SK-N-DZ (cell line): ENCODE measurements at places on chromosomes 16 and 17.

DNA sequence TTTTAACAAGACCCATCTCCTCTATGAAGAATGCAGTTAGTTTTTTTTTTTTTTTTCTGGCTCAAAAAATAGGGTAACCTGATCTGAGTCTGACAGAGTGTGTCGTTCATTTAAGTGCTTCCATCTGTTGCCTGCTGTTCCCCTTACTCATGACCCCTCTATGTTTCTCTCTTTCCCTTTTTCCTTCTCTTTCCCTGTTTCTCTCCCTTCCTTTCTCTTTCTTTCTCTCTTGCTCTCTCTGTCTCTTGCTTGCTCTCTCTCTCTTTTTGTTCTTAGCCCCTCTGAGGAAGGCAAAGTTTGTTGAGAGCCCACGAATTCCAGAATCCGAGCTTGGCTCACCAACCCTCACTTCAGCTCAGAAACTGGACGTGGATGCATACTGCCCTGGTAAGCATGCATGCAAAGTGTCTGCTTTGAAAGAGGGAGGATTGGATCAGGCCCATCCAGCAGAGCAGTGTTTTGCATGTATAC is 185.0 kb downstream of the TANC2 start:
- peak; percentile 63 for DNase-seq

GRCh38 chr16:62642677-62643076 is 606.4 kb upstream of the CDH8 start:
- DNase-seq = no peak

DNA sequence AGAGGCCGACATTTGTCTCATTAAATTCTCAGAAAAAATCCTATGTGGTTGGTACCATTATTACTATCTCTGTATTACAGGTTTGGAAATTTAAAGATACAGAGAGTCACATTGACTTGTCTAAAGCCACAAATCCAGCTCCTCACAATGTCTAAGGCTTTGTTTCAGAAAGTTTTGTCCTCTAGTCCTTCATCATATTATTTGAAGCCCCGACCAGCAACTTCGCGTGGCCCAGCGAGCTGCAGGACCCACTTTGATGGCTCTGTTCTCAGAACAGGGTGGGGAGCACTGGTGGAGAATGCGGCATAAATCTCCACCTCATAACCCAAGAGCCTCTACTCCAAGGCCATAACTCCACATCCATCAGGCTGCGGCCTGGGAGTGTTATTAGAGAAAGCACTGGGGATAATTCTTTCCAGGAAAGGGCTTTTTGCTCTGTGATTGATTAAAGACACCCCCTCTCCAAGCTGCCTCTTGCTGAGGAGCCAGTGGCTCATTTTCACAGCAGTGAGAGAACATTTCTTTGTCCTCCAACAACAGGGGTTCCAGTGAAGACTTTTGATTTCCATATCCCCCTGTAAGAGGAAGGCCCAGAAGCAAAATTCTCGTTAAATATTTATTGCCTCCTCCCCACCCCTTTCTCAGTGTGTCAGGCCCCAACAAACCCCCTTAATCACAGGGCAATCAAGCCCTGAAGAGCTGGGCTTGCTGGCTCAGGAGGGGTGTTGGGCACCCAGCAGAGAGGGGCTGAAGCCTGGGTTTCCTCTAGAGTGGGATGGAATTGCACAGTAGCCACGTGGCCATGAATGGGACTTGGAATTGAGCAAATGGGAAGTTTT is 113.7 kb upstream of the CDH11 start:
- DNase-seq = no peak

GRCh38 chr17:57135789-57136291 is 50.8 kb downstream of the AKAP1 start:
- peak; percentile 68 for DNase-seq

DNA sequence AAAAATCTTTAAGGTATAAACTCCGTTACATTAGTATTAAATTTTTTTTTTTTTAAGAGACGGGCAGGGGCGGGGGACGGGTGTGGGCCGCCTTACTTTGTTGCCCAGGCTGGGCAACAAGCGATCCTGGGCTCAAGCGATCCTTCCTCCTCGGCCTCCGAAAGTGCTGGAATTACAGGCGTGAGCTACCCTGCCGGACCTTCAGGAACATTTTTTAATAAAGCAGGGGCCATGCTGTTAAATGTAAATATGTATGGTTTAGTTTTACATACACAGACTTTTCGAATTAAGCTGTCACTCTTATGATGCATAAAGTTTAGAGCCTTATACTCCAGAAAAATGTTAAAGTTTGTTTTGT is 2.4 kb downstream of the PPM1D start:
- peak; percentile 26 for DNase-seq

DNA sequence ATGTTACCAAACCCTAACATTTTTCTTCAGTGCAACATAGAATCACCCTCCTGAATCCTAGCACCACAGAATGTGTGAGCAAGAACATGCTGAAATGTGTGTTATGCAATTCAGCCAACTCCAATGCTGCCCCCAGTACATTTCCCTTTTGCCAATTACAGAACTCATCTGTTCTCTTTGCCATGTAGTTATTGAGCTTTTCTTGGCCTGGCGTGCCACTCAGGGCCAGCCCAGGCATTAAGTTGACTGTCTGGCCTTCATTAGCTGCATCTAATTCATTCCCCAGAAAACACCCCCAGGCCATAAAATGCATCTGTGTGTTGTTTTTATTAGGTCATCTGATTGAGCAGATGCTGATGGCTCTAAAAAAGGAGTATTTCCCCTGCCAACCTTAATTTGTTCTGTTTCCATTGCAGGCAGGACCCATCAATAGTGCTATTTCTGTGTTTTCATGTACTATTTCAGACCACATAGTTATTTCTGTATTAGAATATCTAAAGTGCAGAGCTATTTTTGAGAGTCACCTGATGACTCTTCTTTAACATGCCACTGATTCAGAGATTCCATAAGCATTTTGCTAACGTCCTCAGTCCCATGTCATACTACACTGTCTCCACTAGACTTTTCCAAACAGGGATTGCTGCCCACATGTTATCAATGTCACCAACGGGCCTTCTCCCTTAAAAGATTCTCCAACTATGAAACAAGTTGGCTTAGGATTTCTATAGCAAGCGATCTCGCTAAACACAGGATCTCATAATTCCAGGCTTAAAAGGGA is 969.7 kb downstream of the CDH11 start:
- no peak for DNase-seq

- peak; percentile 78 for DNase-seq
Observed at GRCh38 chr16:637081-638018, 1.2 kb upstream of the METTL26 start.

GRCh38 chr17:79844869-79845600 is 5.8 kb upstream of the CBX4 start:
- DNase-seq = no peak

- DNase-seq = no peak
Observed at GRCh38 chr17:27995554-27995953, 46.9 kb upstream of the NLK start.

- no peak for DNase-seq
Observed at GRCh38 chr17:53804437-53804836, 18.3 kb upstream of the KIF2B start.

GRCh38 chr17:80584176-80584905 is 39.7 kb downstream of the RPTOR start:
- DNase-seq = no peak

- no peak for DNase-seq
Observed at GRCh38 chr17:34156401-34156740, 98.7 kb upstream of the CCL2 start.

GRCh38 chr17:1985686-1986085 is 39.4 kb downstream of the RTN4RL1 start:
- no peak for DNase-seq

DNA sequence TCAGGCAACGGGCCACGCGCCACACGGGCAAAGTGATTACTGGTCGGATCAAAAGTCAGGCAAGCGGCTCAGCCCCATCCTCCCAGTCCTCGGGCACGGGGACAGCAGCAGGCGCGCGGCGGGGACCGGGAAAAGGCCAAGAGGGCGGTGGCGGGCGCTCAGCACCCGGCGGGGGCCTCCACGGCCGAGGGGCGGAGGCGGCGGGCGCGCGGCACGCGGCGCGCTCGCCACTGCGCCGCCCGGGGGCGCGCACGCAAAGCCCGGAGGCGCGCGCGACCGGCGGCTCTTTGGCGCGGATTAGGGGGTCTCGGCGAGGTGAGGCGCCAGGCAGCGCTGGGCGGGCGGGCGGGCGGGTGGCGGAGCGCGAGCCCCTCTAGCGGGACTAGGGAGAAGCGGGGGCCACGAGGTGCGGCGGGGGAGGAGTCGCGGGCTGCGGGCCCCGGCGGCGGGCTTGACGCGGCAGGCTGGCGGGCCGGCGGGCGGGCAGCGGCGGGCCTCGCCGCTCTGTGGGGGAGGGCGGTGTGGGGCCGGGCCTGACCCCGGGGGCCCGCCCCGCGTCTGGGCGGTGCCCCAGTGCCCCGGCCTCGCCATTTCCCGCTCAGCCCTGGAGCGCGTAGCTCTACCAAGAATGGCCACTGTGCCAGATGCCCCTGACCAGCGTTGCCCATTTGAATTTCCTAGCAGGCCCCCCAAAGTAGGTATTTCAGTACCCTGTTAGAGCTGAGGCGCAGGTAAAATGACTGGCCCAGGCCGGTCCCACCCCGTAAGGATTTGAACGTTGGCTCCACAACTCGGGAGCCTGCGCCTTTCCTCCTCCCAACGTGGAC is at the start of the genes ACACA and TADA2A:
ACACA (minus strand) TSS at position 202 of the 827 bp plus-strand sequence. CDS start 537 bp downstream, outside the sequence.
TADA2A (plus strand) TSS at position 252 of the 827 bp plus-strand sequence. CDS start 4,480 bp downstream, outside the sequence.
- peak; percentile 78 for DNase-seq

DNA sequence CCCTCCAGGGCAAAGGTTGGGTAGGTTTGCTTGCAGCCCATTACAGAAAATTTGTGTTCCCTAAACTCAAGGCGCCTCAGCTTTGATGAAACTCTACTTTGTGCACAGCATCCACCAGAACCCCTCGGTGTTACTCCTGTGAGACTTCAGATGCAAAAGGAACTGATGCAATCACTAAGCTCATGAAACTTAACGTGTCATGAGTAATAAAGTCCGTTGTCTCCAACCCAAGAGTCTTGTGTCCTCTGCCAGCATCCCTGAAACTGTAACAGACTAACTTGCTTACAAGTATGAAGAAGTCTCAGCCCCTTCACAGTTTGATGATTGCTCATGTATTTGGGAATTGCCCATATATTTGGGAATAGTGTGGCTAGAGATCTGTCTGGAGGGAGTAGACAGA is 74.8 kb upstream of the MARCHF10 start:
- DNase-seq = no peak

DNA sequence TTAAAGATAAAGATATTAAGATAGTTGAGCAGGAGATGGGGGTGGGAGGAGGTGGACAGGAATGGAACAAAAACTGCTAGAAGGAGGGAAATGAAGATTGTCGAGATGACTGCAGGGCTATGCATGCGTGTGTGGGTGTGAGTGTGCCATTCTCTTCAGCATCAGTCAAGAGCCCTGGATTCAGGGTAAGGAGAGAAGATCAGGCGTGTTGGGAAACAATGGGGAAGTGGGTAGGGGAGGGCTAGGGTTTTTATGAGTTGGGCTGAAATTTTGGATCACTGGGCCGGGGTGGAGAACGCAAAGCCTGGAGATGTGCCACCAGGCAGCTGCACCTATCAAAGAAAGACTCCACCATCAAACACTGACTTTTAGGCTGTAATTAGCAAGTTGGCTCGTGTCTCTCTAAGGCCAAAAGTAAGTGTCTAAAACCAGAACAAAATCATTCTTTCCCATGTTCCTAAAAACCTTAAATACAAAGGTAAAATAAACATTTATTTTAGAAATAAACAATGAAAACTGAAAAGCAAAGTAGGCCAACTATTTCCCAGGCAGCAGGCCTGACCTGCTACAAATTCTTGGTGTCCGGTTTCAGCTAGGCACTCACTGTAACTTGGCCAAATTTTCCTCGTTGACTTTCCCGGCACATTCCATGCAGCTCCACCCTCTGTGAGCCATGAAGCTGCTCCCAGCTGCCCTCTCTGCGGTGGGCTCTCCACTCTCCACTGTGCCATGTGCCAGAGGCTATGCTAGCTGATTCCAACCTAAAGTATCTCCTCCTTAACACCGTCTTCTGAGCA is 4.2 kb downstream of the CDRT4 start:
- no peak for DNase-seq

DNA sequence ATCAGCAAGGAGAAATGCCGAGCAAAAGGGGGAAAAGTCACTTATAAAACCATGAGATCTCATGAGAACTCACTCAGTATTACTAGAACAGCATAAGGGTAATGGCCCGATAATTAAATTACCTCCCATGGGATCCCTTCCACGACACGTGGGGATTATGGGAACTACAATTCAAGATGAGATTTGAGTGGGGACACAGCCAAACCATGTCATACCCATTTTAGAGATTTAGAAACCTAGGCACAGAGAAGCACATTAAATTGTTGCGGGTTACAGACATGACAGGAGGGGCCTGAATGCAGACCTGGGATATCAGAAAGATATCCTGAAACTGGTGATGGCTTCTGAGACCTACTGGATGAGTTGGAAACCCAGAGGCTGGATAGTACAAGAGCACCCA is 20.1 kb downstream of the ARHGAP17 start:
- DNase-seq = no peak

DNA sequence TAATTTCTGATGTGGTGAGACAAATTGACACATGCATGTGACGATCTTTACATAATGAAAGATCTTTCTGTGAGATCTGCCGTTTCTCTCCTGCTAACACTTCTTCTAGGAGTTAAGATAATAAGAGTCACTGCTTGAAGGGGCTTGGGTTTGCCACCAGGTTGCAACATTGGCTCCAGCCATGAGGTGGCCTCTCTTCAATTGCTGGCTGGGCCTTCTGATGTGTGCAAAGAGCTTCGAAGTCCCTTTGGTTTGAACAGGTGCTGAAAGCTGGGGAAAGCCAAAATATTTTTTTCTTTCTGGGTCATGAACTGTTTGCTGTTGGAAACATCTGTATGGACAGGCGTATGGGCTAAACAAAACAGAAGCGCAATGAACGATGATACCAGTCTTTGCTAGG is 204.1 kb upstream of the SALL1 start:
- no peak for DNase-seq

DNA sequence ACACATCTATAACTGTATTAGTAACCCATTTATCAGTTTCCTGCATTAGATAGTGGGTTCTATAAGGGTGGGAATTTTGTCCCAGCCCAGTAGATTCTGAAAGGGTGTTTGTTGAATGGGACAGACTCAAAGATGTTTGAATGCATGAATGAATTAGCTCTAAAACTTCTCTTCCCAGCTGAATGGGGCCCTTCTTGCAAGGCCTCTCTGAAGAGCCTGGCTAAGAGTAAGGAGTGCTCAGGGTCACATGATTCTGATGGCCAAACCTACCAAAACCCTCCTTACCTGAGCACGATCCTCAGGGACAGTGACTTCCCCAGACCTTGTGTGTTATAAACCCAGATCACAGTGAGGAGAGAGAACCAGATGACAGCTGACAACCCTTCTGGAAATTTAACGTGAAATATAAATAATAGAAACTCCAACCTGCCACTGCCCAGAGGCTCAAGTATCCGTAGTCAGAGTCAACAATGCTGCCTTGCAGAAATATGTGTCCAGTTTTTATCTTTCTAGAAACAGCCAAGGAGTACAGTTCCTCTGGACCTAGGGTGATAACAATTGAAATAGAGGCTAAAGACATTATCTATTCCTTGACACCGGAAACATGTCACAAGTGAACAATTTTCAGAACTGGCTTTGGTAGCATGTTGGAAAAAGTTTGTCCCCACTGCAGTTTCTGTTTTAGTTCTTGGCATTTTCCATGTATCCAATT is 268.9 kb upstream of the MAF start:
- no peak for DNase-seq

- DNase-seq = no peak
Observed at GRCh38 chr17:27336184-27336583, 42.3 kb downstream of the WSB1 start.

- DNase-seq = no peak
Observed at GRCh38 chr16:1221628-1222552, 3.2 kb downstream of the TPSG1 start.
